Karpas-422 (cell line): ENCODE measurements at places on chromosomes 7 and 10. TPM values are rescaled to one million over a fixed set of nuclear protein-coding genes. Genes with fewer than 3 reads are reported as not detected.

GRCh38 chr10:34024693-34025425 is 690.4 kb upstream of the NRP1 start:
- no peak overlapping the region for H3K27ac ChIP-seq
- H3K4me1 ChIP-seq = no peaks in the 10 kb centered on the region
- no peaks in the 10 kb centered on the region for H3K36me3 ChIP-seq
- no peak overlapping the region for H3K4me3 ChIP-seq

- H3K27ac ChIP-seq = no peak overlapping the region
- DNase-seq = no peak
- H3K27me3 ChIP-seq = no peaks in the 10 kb centered on the region
- no peaks in the 10 kb centered on the region for H3K36me3 ChIP-seq
- no peaks in the 10 kb centered on the region for H3K4me1 ChIP-seq
Observed at GRCh38 chr7:43689115-43689514, 40.2 kb downstream of the COA1 start.

DNA sequence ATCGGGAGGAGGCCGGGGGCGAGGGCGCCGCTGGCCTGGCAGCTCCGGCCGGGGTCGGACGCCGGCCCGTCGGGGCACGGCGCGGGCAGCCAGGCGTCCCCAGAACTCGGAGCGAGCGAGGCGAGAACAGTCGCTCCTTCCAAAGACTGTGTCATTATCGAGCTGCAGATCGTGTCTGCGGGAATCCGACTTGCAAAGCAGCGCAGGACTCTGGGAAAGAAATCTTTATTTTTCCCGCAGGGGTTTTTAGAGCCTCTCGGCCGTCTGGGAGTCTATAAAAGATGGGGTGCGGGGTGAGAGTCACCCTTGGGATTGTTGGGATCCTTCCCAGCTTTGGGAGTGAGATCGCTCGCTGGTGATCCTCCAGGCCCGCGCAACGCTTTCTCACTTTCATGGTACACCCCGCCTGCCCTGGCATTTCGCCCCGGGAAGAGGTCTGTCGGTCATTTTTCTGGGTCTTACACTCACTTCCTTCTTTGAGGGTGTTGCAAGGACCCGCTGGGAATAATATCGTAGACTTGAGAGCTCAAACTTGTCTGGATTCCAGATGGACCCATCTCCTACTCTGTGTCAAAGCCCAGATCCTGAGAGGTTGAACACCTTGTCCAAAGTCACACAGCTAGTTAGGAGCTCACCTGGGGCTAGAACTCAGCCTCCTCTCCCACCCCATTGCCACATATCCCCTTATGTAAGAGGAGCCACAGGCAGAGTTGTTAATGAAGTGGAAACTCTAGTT is 1.0 kb downstream of the UBTD1 start:
- H3K4me3 ChIP-seq = peak overlapping the region; percentile 93
- H3K27me3 ChIP-seq = no peaks in the 10 kb centered on the region
- H3K4me1 ChIP-seq = peaks cover 25% of the 10 kb centered on the region
- no peak overlapping the region for H3K27ac ChIP-seq
- no peak for DNase-seq

DNA sequence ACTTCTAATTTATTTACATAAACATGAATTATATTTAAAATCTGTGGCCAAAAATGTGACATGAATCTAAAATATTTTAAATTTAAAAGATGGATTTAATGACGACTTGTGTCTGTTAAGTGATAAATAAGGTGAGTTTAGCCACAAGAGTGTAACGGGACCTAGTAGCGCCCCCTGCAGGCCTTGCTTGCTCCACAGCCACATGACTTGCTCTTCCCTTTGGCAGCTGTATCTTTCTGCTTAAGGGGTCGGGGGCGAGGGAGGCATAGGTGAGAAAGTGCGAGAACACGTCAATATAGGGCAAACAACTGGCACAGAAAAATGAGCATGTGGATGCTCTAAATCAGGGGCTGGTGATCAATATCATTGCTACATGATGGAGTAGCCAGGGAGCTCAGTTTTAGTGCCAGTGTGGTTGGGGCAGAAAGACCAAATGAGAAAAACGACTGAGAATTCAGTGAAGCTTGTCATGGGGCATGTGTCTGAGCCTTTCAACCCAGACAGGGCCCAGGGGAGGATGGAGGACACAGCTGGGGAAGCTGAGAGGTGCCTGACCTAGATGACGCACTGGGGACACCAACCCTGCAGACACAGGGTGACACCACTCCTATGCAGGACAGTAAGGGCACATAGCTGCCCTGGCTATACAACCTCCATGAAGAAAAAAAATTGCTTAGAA is 49.8 kb downstream of the PAXIP1 start:
- H3K27ac ChIP-seq = no peak overlapping the region
- H3K27me3 ChIP-seq = no peaks in the 10 kb centered on the region
- DNase-seq = peak; percentile 91
- peaks cover 52% of the 10 kb centered on the region; the same call in 1 of the 2 replicates for H3K36me3 ChIP-seq
- H3K4me3 ChIP-seq = no peak overlapping the region
- H3K4me1 ChIP-seq = no peaks in the 10 kb centered on the region

DNA sequence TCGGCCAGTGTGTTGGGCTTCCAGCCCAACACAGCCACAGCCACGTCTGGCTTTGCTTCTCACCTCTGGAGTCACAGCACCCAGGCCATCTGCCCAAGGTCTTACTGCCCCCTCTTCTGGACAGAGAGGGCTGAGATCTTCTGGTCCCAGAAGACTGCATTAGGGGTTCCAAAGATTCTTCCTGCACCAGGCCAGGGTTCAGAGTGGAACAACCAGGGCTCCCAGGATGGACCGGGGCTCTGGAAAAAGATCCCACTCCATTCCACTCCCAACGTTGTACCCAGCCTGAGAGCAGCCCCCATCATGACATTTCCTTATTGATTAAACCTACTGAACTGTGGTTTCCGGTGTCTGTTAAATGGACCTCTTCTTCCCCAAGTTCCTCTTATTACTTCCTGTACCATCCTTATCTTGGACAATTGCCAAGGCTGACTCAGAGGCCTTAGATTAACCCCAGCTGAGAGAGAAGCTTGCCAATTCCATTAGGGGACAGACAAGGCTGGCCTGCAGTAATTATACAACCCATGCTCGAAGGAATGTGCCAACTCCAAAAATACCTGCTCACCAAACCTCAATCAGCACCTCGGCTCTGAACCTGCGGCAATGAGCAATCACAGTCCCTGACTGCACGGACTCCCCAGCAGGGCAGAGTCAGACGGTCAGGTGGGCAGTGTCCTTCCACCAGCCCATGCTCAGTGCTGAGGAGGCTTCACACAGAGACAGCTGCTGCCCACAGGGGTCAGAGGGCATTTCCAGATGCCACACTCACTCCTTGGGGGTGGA is 47.9 kb upstream of the NPFFR1 start:
- peak overlapping the region; percentile 36 for H3K4me3 ChIP-seq
- peak; percentile 97 for DNase-seq
- H3K4me1 ChIP-seq = peaks cover 50% of the 10 kb centered on the region
- H3K36me3 ChIP-seq = peaks cover 23% of the 10 kb centered on the region
- H3K27me3 ChIP-seq = no peaks in the 10 kb centered on the region

DNA sequence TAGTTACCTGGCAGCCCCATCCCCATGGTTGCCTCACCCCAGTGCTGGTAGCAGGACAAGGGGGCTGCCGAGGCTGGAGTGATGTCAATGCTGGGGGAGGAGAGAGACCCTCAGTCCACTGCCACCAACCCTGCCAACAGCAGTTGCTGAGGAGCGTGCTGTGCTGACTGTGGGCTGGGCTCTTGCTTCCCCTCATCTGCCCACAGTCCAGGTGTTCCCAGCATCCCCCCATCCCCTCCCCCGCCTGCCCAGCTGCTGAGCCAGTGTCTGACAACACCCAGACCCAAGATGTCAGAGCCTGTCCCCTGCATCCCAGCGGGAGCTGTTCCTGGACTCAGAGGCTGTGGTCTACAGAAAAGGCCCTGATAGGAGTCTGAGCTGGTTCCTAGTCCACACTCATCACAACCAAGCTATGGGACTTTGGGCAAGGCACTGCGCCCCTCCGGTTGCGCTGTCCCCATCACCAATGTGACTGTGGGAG is 14.6 kb upstream of the PSAP start:
- no peak for DNase-seq
- no peaks in the 10 kb centered on the region for H3K27me3 ChIP-seq
- H3K36me3 ChIP-seq = no peaks in the 10 kb centered on the region
- H3K4me3 ChIP-seq = no peak overlapping the region
- H3K4me1 ChIP-seq = peaks cover 18% of the 10 kb centered on the region
- no peak overlapping the region for H3K27ac ChIP-seq

Gene DKK1
- not detected in 2 replicates for total RNA-seq

Gene PTPRN2
- 0.87 and 1.7 TPM in 2 replicates for total RNA-seq
